ENCODE measurements at places on chromosomes 1 and 21.

DNA sequence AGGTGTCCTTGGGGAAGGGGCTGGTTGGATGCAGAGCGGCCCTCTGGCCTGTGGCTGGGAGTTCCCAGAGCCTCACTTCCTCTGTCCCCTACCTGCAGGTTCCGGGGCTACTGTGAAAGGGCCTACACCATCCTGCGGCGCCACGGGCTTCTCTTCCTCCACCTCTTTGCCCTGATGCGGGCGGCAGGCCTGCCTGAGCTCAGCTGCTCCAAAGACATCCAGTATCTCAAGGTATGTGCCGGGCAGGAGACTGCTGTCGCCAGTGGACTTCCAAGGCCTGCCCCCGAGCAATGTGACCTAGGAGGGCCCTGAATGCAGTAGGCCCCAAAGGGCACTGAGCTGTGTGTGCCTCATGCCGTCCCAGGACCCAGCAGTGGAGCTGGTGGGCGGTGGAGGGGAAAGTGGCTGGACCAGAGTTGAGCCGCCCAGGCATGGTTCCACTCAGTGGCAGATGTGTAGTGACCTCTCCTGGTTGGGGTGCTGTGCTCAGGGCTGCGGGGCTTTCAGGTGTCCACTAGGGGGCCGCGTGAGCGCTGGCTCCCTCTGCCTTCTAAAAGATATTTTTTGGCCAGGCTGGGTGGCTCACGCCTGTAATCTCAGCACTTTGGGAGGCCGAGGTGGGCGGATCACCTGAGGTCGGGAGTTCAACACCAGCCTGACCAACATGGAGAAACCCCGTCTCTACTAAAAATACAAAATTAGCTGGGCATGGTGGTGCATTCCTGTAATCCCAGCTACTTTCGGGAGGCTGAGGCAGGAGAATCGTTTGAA, 73.4 kb downstream of the PIK3CD start:
- H3K27ac ChIP-seq, result peak overlapping the region; percentile 69
- H3K4me1 ChIP-seq, result peaks cover 5% of the 10 kb centered on the region

- no peaks in the 10 kb centered on the region for H3K4me1 ChIP-seq
- H3K27ac ChIP-seq, result no peak overlapping the region
- DNase-seq, result no peak
- peaks cover 15% of the 10 kb centered on the region for H3K36me3 ChIP-seq
- H3K27me3 ChIP-seq, result no peaks in the 10 kb centered on the region
- H3K4me3 ChIP-seq, result no peak overlapping the region
Observed at GRCh38 chr1:117051224-117052064, 8.7 kb upstream of the TTF2 start.

DNA sequence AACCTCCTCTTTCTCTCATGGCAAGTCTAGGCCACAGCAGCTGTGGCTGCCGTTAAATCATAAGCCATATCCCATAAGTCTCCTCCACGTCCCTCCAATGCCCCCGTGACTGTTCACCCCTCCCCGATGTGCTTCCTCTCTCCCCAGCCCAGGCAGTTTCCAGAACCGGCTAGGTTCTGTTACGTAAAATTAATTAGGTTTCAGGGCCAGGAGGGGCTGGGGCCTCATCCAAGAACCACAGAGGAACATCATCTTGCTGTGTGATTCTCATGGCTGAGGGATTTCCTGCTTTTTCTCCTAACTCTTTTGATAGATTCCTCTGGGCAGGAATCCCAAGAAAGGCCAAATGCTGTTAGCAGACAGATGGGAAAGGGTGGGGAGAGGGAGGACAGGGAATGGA, 141.8 kb upstream of the AJAP1 start:
- H3K36me3 ChIP-seq, result no peaks in the 10 kb centered on the region
- no peak for DNase-seq
- H3K27ac ChIP-seq, result no peak overlapping the region
- H3K4me1 ChIP-seq, result no peaks in the 10 kb centered on the region
- H3K27me3 ChIP-seq, result peaks cover 3% of the 10 kb centered on the region

DNA sequence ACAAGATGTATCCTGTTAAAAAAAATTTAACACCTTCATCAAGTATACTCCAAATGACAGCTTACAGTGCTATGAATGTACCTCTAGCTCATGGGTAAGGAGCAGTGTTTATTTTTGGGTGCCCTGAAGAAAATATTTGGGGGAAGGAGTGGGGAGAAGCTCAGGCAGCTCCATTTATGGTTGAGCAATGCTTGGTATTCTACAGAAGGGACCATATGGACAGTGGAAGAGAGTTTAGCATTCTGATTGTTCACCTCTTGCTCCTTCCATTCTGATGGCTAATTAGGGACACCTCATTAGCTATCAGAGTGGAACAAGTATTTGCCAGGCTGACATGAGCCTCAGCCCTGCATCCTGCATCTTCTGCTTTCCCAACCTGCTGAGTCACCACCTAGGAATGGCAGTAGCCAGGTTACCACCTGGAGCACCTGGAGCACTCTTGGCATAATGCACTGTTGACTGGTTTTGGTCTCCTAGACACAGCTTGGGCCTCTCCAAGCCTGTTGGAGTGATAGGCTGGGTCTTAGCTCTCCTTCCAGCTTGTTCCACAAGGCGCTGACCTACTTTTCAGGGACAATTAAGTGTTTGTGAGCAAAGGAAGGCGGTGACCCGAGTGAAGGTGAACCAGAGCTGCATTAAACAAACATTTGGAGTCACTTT, 62.0 kb upstream of the MACF1 start:
- H3K4me3 ChIP-seq, result no peak overlapping the region
- no peaks in the 10 kb centered on the region for H3K36me3 ChIP-seq
- H3K4me1 ChIP-seq, result no peaks in the 10 kb centered on the region
- DNase-seq, result no peak
- H3K27ac ChIP-seq, result no peak overlapping the region

GRCh38 chr1:99728494-99729235, 37.8 kb downstream of the FRRS1 start:
- no peak overlapping the region for H3K27ac ChIP-seq
- H3K4me1 ChIP-seq, result no peaks in the 10 kb centered on the region
- no peak for DNase-seq
- H3K27me3 ChIP-seq, result no peaks in the 10 kb centered on the region
